Activated T-cell treated with anti-CD3 and anti-CD28 coated beads, Interleukin-2, amount 50 U/mL, for 72 hours (primary cell): ENCODE measurements at places on chromosomes 13 and 19.

DNA sequence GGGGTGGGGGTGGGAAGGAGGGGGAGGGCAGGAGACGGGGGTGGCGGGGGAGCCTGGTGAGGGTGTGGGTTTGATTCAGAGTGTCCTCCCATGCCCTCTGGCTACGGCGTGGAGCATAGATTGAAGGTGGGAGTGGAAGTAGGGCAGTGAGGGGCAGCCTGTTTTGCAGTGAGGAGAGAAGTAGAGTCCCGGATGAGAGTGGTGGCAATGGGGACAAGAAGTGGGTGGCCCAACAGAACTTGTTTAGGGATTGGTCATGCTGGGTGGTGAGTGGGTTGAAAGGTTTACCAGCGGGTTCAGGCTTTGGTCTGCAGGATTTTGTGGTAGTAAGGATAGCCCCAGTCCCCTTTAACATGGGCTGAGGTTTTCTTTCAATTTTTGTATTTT, 35.5 kb downstream of the SIPA1L3 start:
- H3K36me3 ChIP-seq, result peaks cover 4% of the 10 kb centered on the region
- H3K27me3 ChIP-seq, result no peaks in the 10 kb centered on the region
- no peaks in the 10 kb centered on the region for H3K4me1 ChIP-seq
- H3K27ac ChIP-seq, result no peak overlapping the region
- no peak for DNase-seq

- no peak for DNase-seq
- H3K27me3 ChIP-seq, result peaks cover 5% of the 10 kb centered on the region
- no peaks in the 10 kb centered on the region for H3K4me1 ChIP-seq
- H3K36me3 ChIP-seq, result no peaks in the 10 kb centered on the region
Measured at GRCh38 chr13:43988302-43988701, 108.6 kb downstream of the LACC1 start.

DNA sequence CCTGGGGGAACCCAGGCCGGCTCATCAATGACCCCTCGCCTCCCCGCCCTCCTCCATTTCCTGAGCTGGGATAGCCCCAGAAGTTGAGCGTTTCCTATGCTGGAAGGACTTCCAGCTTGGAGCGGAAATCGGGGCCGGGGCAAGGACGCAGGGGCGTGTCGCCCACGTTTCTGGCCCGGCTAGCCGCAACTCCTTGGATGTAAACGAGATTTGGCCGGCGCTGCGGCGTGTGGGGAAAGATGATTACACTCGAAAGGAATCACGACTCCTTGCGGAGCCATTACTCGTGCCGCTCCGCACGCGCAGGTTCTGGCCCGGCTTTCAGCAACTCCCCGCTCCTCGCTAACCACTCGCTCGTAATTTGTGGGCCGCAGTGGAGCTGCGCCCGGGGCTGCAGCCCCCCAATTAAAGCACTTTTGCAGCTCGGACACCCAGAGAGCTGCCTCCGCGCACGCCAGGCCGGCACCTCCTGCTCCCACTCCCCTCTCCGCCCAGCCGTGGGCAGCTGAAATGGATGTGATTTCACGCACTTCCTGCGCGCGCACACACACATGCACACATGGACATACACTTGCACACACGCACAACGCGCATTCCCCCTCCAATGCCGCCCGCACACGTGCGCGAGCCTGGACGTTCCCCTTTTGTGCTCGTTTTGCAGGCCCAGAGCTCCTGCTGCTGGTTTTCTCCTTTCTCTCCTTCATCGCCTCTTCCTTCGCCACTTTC, 15.7 kb downstream of the ZIC5 start:
- no peak overlapping the region for H3K27ac ChIP-seq
- peaks cover 24% of the 10 kb centered on the region for H3K4me1 ChIP-seq
- peaks cover 6% of the 10 kb centered on the region for H3K36me3 ChIP-seq
- DNase-seq, result no peak
- peaks cover 90% of the 10 kb centered on the region for H3K27me3 ChIP-seq

GRCh38 chr19:18989316-18989715, 44.0 kb downstream of the SUGP2 start:
- DNase-seq, result no peak
- H3K4me3 ChIP-seq, result no peak overlapping the region
- H3K27ac ChIP-seq, result no peak overlapping the region

GRCh38 chr19:35931874-35932202, 4.3 kb upstream of the LRFN3 start:
- no peaks in the 10 kb centered on the region for H3K36me3 ChIP-seq
- H3K4me3 ChIP-seq, result peak overlapping the region; percentile 92
- DNase-seq, result no peak
- H3K27ac ChIP-seq, result no peak overlapping the region
- no peaks in the 10 kb centered on the region for H3K27me3 ChIP-seq

DNA sequence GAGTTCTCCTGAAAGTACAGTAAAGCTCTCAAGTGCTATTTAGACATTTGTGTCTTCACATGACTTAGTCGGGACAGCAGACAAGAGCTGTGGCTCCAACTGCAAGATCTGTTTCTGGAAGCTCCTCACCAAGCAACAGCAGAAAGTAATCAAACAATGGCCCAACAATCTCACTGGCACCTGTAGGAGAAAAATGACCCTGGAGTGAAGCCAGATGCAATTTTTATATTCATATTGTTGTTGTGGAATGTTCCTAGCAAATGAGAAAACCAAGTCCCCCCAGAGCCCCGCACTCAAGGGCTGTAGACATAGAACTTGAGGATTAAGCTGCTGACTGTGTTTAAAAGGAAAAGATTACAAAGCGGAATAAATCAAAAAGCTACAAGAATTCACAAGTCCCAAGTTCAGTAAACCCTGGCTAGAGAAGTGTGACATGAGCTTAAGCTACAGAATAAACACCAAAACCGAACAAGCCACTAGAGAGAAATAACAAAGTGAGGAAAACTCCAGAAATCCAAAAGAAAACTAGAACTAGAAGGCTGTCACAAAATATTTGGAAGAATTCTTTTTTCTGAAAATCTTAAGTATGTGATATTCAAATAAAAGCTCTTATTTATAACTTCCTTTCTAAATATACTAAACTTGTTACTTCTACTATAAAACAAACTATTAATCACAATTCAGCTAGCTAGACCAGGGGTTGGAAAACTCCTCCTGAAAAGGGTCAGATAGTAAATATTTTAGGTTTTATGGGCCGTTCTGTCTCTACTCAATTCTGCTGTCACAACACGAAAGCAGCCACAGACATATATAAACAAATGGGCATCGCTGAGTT, 454.5 kb downstream of the SUCLA2 start:
- no peaks in the 10 kb centered on the region for H3K36me3 ChIP-seq
- H3K27me3 ChIP-seq, result no peaks in the 10 kb centered on the region
- H3K4me3 ChIP-seq, result no peak overlapping the region
- H3K4me1 ChIP-seq, result no peaks in the 10 kb centered on the region
- DNase-seq, result no peak
- no peak overlapping the region for H3K27ac ChIP-seq

GRCh38 chr19:12791345-12792050, at the start of gene JUNB:
Gene JUNB (plus strand): TSS chr19:12791486. CDS start chr19:12791772, 286 bp downstream.
- peak within 1 kb of the TSS; percentile 97 for H3K27ac ChIP-seq
- H3K4me3 ChIP-seq, result peak within 1 kb of the TSS; percentile 98
- peaks cover 9% of the 10 kb centered on the region for H3K36me3 ChIP-seq
- peaks cover 43% of the 10 kb centered on the region for H3K4me1 ChIP-seq
- H3K27me3 ChIP-seq, result no peaks in the 10 kb centered on the region

DNA sequence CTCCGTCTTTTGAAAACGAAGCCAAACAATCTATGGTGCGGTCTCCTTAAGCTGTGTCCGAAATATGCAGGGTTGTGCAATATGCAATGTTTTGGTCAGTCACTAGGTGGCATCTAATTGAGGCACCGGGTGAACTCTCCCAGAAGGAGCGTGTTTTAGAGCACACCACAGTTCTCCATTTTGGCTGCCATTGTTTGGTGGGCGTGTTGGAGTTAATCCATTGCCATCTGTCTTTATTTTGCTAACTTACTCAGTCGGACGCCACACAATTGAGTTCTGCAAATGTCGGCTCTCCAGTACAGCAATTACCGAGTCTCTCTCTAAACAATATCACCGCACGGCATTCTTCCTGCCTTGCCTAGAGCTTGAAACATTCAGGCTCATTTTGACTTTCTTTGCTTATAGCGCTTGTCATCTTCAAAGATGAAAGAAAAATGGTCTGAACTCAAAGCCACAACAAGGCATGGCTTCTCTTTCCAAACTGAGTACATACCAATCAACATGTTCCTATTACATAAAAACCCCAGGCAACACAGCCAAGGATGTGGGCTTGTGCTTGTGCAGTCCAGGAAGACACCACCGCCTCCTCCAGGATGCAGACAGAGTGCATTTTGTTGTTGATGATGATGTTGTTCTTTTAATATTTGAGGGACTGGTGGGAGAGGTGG, 182.0 kb upstream of the SERP2 start:
- peaks cover 38% of the 10 kb centered on the region for H3K4me1 ChIP-seq
- H3K27ac ChIP-seq, result no peak overlapping the region
- peak; percentile 30 for DNase-seq
- H3K4me3 ChIP-seq, result peak overlapping the region; percentile 9

DNA sequence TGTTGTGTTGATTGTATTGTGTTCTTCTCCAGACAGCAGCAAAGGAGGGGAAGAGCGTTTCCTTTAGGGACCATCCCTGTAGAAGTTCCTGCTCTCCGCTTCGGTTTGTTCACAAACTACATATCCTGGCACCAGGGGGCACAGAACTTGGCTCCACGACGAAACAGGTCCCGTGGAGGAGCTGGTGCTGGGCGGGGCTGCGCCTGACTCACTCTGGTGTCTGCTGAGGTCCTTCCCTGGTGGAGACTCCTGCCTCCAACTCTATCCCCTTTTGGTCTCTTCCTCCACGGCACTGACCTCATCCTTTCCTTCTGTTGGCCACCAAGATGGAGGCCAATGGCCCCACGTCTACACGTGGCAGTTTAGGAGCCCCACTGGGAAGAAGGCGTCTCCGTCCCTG, 14.7 kb downstream of the TMPRSS9 start:
- H3K4me1 ChIP-seq, result no peaks in the 10 kb centered on the region
- H3K27me3 ChIP-seq, result no peaks in the 10 kb centered on the region
- H3K36me3 ChIP-seq, result peaks cover 13% of the 10 kb centered on the region
- no peak overlapping the region for H3K27ac ChIP-seq
- H3K4me3 ChIP-seq, result no peak overlapping the region
- DNase-seq, result no peak

DNA sequence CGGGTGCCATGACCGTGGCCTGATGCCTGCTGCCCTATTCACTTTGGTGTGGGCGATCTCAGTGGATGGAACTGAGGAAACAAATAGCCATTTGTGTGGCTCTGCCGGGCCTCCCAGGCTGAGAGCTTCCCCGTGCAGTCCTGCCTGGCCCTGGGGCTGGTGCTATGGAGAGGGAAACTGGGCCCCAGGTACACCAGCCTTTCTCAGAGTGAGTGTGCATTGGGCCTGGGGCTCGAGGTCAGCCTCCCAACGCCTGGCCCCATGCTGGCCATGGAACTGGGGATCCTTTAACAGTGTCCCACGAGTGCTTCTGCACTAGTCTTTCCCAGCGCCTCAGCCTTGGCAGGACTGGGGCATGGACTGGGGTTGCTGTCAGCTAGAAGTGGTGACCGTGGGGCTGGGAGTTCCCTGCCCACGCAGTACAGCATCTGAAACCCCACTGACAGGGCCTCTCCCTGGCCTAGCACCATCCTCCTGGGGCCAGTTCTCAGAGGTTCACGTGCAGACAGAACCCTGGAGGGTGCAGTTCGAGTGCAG, 10.5 kb downstream of the PLEKHF1 start:
- H3K4me3 ChIP-seq, result no peak overlapping the region
- peaks cover 71% of the 10 kb centered on the region for H3K4me1 ChIP-seq
- peak overlapping the region; percentile 18 for H3K27ac ChIP-seq
- DNase-seq, result no peak
- H3K27me3 ChIP-seq, result no peaks in the 10 kb centered on the region

GRCh38 chr19:46390866-46391265, 22.5 kb downstream of the CCDC8 start:
- H3K27ac ChIP-seq, result no peak overlapping the region
- no peaks in the 10 kb centered on the region for H3K4me1 ChIP-seq
- H3K27me3 ChIP-seq, result no peaks in the 10 kb centered on the region
- peaks cover 6% of the 10 kb centered on the region for H3K36me3 ChIP-seq
- no peak overlapping the region for H3K4me3 ChIP-seq

DNA sequence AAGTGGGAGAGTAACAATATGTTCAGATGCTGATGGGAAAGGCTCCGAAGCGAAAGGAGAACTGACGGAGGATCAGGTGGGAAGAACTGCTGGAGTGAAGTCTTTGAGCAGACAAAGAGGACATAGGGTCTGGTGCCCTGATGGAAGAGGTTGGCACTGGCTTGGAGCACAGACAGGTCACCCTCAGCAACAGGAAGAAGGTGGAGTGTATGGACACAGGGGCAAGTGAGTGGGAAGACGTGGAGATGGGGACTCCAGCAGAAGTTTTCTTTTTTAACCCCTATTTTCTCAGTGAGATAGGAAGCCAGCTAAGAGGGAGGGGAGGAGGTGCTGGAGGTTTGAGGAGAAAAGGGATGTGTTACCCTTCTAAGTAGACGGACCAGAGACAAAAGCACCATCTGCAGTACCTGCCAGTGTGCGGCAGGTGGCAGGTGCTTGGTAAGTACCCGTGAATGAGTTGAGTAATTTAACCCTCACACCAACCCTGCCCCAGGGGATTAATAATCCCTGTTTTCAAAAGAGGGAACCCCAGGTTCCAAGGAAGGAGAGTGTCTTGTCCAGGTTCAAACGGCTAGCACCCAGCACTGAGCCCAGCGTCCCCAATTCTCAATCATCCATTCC, 11.2 kb downstream of the HAS1 start:
- no peak overlapping the region for H3K27ac ChIP-seq
- no peak overlapping the region for H3K4me3 ChIP-seq
- no peaks in the 10 kb centered on the region for H3K36me3 ChIP-seq
- no peak for DNase-seq

- peak overlapping the region; percentile 81 for H3K27ac ChIP-seq
- peak overlapping the region; percentile 93 for H3K4me3 ChIP-seq
- peaks cover 2% of the 10 kb centered on the region for H3K36me3 ChIP-seq
Measured at GRCh38 chr13:21458451-21458812, 671 bp downstream of the ZDHHC20 start.
